ENCODE measurements at places on chromosomes 1 and 21.

- DNase-seq = no peak
These were observed 94.2 kb downstream of the ARHGEF10L start for GRCh38 chr1:17633654-17634053.

GRCh38 chr21:34105947-34106541 is 32.7 kb downstream of the MRPS6 start:
- no peak for DNase-seq

DNA sequence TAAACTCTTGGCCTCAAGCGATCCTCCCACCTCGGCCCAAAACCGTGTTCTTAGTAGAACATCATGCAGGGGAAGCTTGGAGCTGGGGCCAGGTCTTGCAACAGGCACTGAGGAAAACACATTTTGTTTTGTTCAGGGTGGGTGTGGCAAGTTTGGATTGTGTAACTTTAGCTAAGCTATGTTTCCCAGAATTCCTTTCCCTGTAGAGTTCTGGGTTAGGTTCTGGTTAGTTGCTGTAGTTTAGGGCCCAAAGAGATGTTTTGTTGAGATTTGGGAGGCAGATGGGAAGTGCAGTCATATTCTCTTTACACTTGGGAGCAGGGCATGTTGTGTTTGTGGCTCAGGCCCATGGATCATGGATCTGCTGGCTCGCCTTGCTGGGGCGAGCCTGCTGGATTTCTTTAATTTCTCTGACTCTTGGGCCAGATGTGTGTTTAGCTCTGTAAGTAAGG is 24.0 kb downstream of the PLA2G5 start:
- DNase-seq = no peak

DNA sequence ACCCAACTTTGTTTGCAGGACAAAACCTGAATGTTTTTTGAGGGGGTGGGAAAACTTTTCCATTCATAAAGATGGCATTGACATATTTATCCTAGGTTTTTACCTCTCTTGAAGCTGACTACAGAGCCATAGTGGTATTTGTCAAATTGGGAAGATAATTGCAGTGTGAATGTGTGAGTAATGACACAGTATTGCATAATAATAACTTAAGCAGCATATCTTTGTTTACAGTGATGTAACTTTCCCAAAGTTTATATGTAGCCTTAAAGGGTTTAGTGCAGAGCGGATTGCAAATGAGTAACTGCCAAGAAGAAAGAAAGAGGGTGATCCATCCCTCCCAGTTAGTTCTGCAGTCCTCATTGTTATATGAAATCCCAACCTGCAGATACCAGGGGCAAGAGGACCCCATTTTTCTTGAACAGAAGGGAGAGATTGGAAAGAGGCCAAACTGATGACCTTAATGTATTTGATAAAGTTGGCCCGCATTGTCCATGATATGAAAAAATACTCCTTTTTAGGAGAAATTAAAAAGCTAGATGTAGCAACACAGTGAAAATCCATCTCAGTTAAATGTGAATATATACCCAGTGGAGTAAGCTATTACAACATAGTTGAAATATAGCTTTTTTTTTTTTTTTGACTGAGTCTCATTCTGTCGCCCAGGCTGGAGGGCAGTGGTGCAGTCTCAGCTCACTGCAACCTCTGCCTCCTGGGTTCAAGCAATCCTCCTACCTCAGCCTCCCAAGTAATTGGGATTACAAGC is 23.7 kb upstream of the NFIA start:
- no peak for DNase-seq

DNA sequence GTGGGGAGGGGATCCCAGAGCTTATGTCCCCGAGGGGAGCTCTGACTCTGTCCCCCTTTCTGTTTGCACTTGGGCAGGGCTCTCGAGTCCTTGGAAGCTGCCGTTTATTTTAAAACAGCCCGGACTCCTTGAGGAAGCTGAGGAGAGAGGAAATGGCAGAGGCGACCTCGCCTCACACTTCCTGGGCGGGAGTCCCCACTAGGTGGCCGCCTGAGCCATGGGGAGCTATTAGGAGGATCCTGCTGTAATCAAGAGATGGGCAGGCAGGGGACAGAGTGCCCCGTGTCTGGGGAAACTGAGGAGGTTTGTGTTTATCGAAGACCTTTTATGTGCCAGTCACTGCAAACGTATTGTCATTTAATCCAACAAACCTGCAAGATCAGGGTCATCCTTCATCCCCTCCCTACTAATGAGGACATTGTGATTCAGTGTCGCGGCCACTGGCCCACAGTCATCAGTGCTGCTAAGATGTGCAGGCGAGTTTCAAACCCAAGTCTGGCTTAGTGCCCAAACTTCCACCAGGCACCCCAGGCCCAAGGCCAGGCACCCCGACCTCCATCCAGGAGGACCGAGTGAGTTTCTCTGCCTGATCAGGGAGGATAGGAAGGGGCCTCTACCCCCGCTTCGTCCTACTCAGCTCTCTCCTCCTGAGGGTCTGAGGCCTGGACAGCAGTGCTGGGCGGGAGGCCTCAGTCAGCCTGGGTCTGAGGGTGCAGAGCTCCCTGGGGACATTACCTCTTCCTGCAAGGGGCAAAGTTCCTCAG is 316.9 kb upstream of the VAMP3 start:
- no peak for DNase-seq

GRCh38 chr1:2269922-2270259 is 41.8 kb downstream of the SKI start:
- DNase-seq = no peak

- DNase-seq = no peak
These were observed 8.0 kb upstream of the FTCD start for GRCh38 chr21:46163380-46163779.

DNA sequence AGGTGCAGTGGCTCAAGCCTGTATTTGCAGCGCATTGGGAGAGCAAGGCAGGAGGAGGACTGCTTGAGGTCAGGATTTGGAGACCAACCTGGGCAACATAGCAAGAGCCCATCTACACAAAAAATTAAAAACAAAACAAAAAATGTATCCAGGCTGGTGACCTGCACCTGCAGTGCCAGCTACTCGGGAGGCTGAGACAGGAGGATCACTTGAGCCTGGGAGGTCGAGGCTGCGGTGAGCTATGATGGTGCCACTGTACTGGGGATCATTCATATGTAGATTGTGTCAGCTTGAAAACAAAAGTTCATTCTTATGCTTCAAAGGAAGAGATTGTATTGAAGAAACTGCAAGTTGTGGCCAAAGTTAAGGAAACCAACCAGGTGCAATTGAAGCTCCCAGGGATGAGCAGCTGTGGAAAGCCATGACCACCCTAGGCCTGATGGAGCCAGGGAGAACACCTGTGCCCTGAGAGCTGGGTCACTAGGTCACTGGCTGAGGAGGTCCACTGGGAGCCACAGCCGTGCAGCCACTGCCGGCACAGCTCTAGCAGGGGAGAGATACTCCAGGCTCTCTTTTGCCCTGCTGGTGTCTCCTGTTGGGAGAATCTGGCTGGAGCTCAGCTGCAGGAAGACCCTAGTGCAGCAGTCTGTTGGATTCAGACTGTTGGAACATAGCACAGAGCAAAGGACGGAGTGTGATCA is 13.3 kb upstream of the BRWD1 start:
- no peak for DNase-seq

DNA sequence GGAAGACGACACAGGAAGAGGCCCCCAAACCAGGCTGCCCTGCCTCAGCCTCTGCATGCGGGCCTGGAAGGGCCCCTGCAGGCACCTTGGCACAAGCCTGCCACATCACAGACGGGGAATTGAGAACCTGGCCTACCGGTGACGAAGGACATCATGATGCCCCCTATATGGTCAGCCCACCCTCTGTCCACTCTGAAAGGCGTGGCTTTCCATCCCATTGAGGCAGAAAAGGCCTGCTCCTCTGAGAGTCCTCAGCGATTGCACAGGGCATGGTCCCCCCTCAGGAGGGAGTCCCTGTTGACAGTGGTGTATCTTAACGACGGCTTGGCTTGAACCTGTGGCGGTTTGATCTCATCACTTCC is 11.4 kb downstream of the KRTAP10-1 start:
- no peak for DNase-seq

- no peak for DNase-seq
These were observed 7.6 kb downstream of the CNR2 start for GRCh38 chr1:23905461-23906025.

- DNase-seq = no peak
These were observed 6.1 kb downstream of the GAS5 start for GRCh38 chr1:173861731-173862145.

- no peak for DNase-seq
These were observed 228.3 kb upstream of the DEPDC1 start for GRCh38 chr1:68725001-68725752.

DNA sequence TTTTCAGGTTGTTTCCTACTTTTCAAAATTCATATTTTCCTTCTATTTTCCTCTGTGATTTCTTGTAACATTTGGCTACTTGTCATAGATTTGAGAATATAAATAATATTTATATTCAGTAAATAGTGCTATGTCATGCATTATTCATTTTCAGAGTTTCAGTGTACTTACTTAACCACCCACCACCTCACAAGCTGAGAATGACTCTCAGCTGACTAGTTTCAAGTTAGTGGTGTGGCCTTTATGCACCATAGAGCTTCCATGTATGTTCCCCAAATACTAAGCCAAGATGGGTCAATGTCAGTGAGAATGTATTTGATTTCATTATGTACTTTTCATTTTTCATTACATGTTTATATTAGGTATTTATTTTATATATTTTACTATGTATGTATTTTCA is 56.9 kb upstream of the RGS1 start:
- DNase-seq = no peak

GRCh38 chr1:179151908-179152682 is 70.2 kb downstream of the TOR3A start:
- DNase-seq = no peak

DNA sequence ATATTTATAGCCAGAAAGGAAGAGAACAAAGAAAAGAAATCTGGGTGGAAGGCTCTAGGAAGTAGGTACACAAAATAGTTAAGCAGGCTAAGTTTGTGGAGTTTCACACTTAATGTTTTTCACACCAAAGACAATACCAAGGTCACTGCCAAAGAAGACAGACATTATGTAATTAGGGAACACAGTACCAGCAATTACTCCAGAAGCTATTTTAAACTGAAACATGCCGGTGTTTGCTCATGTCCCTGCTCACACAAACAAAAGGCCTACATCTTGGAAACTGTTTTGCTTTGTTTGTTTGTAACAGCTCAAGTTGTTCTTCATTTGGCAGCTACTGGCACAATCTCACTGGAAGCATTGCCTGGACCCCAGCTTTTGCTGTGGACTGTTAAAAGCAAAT is 88.5 kb upstream of the DAB1 start:
- DNase-seq = no peak

GRCh38 chr1:72896256-72896655 is 613.9 kb upstream of the NEGR1 start:
- DNase-seq = no peak

- DNase-seq = no peak
These were observed 886.7 kb downstream of the PLA2G4A start for GRCh38 chr1:187715483-187715882.

- no peak for DNase-seq
These were observed 154.8 kb downstream of the SLC45A1 start for GRCh38 chr1:8472668-8473067.

DNA sequence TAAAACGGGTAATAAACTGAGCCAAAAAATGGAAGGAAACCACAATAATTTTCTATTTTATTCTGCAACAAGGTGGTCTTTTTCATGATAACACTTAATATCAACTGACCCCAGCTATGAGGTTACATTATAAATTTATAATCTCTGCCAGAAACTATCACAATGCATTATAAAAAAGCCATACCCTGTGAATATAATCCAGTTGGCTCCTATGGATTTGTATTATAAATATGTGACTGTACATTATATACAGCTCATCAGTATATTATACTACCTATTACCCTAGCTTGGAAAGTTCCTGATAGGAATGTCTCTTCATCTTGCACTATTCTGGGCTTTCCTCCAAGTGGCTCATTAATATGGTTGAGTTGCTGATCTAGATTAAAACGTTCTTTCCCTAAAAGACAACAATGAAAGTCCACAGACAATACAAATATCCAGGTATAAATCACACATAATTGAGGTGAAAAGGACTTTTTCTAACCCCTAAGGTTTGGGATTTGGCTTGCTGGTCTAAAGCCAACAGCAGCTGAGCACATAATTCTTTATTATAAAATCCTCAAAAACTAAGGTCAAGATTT is 487.7 kb downstream of the TTLL7 start:
- DNase-seq = no peak
